Fibroblast of pulmonary artery (primary cell): ENCODE measurements at places on chromosomes 1 and 21.

- peak; percentile 52 for DNase-seq
Observed at GRCh38 chr1:93666613-93667384, 14.8 kb downstream of the BCAR3 start.

GRCh38 chr1:245298781-245299180, 144.0 kb downstream of the KIF26B start:
- DNase-seq = peak; percentile 16

DNA sequence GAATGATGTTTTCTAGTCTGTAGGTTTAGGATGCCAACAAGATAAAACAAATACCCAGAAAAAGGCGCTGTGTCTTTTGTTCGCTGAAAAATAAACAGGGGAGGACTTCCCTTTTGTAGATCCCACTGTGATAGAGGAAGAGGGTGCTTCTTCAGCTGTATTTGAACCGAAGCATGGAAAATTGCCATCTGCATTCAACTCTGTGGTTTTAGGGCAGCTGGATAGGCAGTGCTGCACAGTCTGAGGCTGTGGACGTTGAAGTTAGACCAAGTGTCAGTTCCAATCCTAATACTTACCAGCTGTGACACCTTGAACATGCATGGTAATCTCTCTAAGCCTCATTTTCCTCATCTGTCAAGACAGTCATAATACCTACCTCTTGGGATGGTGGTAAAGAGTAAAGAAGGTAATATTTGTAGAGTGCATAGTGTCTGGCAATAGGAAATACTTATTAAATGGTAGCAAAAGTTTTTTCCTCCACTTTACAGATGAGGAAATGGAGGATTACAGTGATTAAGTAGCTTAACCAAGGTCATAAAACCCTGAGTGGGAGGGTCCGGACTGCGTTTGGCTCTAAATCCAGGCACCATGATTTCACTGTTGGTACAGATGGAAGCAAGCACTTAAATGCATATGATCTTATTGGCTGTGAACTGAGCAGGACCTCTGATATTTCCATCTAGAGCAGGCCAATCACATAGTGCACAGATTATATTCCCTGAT, 48.5 kb downstream of the UTP25 start:
- no peak for DNase-seq

GRCh38 chr1:7579831-7580804, 191.0 kb upstream of the VAMP3 start:
- no peak for DNase-seq

DNA sequence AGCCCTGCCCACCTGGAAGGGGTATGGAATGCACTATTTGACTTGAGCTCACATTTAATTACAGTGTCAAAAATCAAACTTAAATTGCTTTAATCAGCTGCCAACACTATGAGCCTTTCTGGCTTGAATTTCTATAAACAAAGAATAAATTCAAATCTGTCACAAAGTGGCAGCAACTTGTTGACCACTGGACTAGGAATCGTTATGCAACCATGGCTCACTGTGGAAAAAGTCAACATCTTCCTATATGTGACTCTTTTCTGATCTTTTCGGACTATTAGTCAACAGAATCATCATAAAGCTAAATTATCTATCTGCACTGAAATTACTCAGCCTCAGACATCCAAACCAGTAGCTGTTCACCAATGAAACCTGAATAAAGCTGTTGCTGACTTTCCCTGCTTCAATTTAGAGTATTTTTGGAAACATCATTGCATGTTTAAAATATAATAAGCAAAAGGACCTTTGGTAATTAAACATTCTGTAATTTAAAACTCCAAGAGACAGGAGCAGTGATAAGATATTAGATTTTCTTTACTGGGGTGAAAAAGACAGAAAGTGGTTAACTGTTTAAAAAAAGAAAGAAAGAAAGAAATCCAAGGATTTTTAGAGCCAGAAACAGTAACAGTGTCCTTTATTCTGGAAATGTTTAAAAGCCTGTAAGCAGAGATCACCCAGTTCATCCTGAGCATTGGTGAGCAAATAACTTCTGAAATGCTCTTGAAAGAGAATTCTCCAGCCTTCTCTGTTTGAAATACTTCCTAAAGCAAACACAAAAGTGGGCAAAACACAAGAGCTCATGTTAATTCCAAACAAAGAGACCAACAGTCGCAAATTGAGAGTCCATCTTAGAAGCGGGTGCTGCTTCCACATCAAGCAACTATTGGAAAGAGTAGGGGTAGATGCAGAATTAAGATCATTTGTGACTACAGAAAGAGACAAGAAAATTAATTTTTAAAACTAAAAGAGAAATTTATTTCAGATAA, 26.2 kb upstream of the ERG start:
- no peak for DNase-seq

DNA sequence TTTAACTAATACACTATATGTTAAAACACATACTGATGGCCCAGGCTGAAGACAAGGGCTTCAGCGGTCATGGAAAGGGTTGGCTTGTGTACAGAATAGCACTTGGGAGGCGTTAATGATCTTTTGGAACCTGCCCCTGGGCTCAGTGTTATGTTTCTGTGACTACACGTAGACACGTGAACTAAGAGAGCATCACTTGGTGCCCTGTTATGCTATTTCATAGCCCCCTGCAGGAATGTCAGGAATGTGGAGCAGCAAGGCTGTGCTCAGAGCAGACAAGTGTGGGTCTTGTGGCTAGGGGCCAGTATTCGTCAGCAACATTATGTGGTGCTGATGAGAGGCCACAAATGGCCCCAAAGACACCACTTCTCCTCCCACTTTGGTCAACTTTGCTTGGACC, 132.4 kb downstream of the MAP3K21 start:
- no peak for DNase-seq

- DNase-seq = peak; percentile 57
Observed at GRCh38 chr1:221101807-221102605, 222.8 kb downstream of the HLX start.

GRCh38 chr1:236389253-236389652, 4.8 kb upstream of the EDARADD start:
- DNase-seq = no peak

DNA sequence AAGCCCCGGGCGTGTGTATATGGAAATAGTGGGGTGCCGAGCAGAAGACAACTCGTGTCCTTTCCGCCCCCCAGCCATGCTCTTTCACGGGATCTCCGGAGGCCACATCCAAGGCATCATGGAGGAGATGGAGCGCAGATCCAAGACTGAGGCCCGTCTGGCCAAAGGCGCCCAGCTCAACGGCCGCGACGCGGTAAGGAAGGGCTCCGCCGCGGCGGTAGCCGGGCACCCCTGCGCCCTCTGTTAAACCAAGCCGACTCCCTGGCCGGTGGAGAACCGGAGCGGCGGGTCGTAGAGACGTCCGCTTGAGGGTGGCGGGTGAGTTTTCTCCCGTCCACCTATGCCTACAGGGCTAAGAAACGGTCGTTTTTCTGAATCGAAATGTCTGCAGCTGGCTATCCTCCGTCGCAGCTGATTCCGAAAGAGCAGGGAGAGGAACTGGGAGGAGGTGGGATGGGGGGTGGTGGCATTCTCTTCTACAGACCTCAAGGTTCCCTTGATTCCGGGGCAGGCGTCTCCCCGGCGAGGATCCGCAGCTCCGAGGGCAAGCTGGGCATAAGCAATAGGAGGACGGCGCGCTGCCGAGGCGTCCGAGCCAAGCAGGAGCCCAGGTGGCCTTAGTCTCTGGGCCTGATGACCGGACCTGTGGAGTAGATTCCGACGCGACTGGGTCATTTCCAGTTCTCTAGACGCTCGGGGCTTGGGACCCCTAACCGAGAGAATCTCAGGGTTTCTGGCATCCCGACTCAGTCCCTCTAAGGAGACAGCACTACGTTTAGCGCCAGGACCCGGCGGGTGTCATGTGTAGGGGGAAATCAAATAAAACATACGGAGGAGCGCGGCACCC, 856 bp downstream of the LHX9 start:
- no peak for DNase-seq

GRCh38 chr21:46111193-46111571, 13.3 kb downstream of the COL6A2 start:
- DNase-seq = no peak

GRCh38 chr1:77672374-77672773, 10.1 kb downstream of the ZZZ3 start:
- DNase-seq = no peak

DNA sequence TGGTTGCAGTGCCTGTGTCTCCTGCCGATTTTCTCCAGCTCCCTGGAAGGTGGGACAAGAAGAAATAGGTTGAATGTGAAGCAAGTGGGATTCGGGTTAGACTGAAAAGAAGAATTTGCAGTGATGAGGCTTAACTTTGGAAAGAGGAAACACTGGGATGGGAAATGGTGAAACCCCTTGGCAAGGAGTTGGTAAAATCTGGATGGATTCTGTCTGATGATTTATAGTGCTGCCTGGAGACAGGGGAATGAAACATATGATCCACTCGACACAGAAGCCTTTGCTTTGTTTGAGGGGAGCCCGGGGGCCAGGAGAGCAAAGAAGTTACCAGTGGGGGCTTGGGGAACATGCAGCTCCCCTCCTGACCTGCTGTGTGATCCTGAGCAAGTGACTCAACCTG, 67.2 kb downstream of the UBIAD1 start:
- DNase-seq = no peak
